ENCODE measurements at places on chromosomes 6 and 20.

- DNase-seq, result peak; percentile 17
Measured at GRCh38 chr20:38032585-38033329, 499 bp downstream of the TTI1 start.

DNA sequence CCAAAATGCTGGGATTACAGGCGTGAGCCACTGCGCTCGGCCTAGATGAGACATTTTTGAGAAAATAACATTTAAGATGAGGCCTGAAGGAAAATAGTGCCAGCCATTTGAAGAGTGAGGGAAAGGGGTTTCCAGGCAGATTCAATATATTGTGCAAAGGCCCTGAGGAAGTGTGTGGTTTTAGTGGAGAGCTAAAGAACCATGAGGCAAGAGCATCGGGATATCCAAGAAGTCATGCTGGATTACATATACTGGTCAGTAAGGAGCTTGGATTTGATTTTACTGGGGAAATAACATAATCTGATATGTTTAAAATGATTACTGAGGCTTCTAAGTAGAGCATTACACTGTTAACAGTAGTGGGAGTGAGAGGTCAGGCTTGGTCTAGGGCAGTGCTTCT lies 47.0 kb downstream of the CARMIL1 start:
- no peak for DNase-seq

DNA sequence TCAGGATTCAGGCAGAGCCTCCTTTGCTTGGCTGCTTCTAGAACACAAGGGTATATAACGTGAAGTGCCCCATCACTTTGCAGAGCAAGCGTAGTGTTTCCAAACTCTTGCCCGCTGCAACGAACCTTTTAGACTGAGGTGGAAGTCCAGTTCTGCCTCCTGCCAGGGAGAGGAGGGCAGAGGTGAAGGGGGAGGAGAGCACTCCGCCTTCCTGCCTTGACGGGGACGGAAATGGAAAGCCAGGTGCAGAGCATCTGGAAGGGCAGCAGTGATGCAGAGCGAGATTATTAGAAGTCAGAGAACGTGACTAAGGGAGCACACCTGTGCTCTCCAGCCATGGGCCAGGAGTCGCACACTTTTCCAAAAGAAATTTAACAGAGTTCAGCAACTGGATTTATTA lies 63.4 kb downstream of the RREB1 start:
- DNase-seq, result no peak

GRCh38 chr6:25889877-25890853 lies 16.1 kb upstream of the SLC17A3 start:
- peak; percentile 25 for DNase-seq

DNA sequence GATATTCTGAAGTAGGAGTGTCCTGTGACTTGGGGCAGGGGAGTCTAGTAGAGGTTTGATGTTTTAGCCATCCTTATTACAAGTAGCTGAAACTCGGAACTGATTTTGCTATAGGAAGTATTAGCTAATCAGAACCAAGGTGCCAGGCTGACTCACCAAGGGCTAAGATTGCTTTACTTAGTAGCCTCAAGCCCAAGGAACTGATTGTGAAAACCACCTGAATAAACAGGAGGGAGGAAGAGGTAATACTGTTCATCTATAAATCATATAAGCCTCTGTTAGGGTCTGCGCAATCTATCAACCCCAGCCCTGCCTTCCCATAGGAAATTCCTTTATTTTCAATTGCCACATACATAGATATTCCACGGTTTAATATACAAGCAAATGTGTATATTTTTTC lies 54.4 kb downstream of the GNAS start:
- DNase-seq, result peak; percentile 48

DNA sequence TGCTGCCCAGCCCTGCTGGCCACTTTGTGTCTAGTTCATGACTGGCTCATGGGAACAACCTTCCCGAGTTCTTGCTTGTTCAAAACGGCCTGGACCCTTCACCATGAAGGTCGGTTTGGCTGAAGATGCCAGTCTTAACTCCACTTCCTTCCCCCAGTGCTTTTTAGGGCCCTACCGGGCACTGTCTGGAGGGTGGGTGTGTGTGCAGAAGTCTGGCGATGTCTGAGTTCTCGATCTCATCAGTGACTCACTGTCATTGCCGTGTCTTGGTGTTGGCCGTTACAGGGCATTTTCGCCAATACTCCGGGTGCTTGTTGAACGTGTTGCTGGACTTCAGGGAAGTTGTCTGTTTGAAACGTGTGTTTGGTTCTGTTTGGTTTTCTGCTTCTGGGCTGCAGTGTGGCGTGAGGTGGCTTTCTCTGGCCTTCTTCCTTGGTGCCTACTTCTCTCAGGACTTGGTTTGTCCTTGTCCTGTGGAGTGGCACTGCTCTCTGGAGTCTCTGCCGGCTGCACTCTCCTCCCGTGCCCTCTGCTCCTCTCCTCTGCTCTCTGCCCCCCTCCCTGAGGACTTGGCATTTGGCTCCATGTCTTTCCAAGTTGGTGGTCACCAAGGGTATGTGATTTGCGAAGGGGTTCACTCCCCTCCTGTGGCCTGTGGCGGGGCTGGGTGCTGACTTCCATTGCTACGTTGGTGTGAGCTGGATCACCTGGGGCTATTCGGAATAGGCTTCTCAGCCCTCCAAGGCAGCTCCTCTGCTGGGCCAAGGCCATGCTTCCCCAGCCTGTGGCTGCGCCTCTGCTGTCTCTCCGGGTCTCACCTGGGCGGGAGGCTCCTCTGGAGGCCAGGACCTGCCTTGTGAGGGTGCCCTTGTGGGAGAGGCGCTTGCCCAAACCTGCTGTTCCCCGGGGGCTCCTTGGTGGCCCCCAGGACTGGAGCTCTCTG lies 38.2 kb downstream of the PYGB start:
- DNase-seq, result no peak

DNA sequence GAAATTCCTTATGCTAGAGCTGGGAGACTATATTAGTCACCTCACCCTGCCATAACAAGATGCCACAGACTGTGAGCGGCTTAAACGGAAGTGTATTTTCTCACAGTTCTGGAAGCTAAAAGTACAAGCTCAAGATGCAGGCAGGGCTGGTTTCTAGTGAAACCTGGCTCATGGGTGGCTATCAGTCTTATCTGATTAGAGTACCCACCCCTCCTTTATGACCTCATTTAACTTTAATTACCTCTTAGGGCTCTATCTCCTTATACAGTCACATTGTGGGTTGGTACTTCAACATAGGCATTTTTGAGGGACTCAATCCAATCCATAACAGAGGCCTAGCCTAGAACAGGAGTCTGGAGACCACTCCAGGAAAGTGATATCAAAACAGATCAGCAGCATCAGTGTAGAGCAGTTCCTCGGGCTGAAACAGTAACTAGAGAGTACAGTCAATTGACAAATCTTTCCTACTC lies 2.3 kb upstream of the SNRNP48 start:
- DNase-seq, result peak; percentile 75

DNA sequence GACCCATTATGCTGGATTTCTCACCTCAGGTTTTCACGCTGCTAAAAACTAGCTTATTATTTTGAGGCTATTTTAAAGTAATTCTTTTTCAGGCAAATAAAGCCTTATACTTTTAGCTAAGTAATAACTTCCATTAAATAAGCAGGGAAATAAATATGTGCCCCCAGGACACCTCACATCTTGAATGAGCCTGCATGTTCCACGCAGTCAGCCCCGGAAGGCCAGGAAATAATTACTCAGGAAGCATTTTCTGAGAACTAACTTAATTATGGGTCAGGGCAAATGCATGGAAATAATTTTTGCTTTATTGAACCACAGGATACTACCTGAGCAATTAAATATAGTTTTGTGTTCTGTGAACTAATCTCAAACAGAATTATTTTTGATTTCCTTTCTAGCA lies 41.1 kb downstream of the STX7 start:
- DNase-seq, result no peak

- DNase-seq, result no peak
Measured at GRCh38 chr20:37413379-37413778, 67.4 kb downstream of the SRC start.

GRCh38 chr6:5041955-5042354 lies 38.1 kb upstream of the RPP40 start:
- no peak for DNase-seq

DNA sequence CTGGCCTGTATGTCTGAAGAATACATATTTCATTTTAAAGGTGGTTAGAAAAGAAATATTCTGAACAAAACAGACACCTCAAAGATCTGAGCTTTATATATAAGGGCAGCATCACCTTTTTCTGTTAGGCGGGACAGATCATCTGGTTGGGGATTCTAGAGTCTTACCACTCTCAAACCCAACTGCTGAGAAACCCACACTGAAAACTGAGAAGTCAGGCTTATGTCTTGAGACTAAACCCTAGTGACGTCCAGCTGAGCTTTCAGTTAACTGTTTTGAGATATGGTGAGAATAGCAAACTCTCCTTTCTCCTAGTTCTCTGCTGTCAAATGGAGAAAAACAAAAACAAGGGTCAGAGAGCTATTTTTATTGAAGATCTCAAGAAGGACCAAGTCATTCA lies 63.7 kb upstream of the CCN6 start:
- no peak for DNase-seq

DNA sequence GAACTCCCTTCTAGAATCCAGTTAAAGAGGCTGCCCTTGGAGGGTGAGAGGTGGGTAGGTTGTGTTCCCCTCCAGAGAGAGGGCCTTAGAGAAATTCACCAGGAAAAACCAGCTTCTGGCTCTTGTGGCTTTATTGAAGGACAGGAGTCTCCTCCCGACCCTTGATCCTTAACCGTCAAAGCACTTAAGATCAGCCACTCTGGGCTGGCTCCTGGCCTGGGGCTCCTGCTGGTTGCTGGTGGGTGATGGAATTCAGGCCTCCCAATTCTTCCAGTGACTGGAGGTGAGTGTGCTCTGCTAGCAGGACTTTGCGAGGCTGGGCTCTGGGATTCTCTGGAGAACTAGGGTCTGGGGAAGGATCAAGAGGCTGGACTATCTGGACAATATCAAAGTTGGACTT lies 75.6 kb upstream of the LGSN start:
- DNase-seq, result no peak

DNA sequence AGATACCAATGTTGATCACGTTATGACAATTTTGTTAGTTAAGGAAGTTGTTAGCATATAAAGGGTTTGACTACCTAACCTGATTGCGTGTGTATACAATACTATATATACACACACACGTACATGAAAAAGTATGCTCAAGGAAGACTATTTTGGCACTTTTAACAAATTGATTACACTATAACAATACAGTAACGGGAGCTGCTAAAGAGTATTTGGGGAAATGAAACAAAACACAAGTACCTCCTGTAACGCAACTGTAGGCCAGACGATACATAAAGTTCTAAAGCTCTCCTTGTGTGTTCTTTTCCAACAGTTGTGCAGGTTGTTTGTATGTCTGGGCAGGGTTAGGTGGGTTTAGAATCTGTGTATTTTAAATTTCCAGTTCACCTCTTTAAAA lies 98.7 kb downstream of the PLEKHG1 start:
- DNase-seq, result no peak

GRCh38 chr20:38296433-38296832 lies 7.5 kb upstream of the BPI start:
- DNase-seq, result no peak

DNA sequence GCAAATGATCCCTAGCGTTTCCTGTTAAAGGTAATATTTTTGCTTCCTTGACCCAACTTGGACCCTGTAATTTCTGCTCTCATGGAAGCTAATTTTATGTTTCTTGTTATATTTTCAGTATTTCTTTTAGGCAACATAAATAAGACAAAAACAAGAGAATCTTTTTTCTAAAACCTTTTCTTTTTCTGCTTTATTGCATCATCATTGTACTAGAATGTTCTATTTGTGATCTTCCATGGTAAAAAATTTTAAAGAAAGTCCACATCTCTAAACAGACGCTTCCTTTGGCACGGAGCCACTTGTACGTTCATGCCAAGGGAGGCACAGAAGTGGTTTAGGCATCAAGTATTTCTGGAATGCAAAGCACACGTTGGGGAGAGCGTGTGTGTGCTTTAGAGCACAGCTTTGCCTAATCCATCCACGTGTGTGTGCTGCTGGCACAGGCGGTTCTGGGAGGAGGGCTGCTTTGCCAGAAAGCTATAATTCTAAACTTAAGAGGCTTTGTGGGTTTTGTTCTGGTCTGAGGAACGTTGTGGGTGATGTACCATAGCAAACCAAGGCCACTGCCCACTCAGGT lies 98.3 kb downstream of the SASH1 start:
- DNase-seq, result peak; percentile 94

DNA sequence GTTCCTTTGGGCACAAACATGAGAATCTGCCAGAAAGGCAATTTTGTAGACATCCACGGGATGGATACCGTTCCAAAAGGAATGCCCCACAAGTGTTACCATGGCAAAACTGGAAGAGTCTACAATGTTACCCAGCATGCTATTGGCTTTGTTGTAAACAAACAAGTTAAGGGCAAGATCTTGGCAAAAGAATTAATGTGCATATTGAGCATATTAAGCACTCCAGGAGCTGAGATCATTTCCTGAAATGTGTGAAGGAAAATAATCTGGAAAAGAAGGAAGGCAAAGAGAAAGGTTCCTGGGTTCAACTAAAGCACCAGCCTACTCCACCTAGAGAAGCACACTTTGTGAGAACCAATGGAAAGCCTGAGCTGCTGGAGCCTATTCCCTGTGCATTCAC lies 103.9 kb upstream of the ARG1 start:
- DNase-seq, result no peak

DNA sequence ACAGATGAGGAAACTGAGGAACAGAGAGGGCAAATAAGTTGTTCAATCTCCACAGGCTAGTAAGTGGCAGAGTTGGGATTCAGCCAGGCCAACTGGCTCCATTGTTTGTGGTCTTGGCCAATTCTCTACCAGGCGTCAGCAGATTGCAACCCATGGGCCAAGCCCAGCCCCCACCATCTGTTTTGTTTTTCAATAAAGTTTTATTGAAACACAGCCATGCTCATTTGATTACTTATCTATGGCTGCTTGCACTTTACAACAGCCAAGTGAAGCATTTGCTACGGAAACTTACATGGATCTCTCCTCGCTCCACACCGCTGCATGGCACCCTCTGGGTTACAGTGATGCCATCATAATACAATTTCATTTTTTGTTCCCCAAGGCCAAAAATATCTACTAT lies 90.8 kb downstream of the ZNF217 start:
- DNase-seq, result no peak

GRCh38 chr6:105274678-105275077 lies 94.9 kb upstream of the POPDC3 start:
- no peak for DNase-seq

DNA sequence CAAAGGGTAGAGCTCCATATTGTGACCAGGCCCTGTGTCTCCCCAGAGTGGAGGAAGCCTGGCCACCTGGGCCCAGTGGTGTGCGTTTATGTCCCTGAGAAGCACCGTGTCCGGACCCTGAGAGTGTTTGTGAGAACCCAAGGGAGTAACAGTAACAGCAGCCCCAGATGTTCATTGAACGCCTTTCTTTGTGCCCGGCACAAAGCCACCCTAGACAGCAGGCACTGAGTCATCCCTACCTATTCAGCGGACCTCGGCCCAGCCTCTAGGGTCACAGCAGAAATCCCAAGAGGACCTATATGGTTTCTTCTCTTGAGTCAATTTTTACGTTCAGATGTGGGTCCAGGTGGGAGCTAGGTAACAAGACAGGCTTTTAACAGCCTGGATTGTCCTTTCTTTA lies 24.5 kb downstream of the BCAS4 start:
- DNase-seq, result no peak

DNA sequence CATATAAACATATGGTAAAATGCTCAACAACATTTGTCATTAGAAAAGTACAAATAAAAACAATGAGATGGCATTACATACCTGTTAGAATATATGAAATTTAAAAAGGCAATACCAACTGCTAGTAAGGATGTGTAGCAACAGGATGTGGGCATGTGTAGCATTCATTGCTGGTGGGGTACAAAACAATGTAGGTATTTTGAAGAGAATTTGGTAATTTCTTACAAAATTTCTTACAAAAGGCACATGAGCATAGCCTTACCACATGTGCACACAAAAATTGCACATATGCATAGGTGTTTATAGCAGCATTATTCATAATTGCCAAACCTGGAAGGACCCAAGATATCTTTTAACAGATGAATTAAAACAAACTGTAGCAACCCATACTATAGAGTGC lies 1355.1 kb upstream of the CITED2 start:
- DNase-seq, result no peak
